Activated CD8-positive, alpha-beta memory T cell treated with anti-CD3 and anti-CD28 coated beads, Interleukin-2, amount 10 ng/mL, durations not matched to agents 7 days and 5 days (primary cell): ENCODE measurements at places on chromosomes 11 and 22. TPM values are rescaled to one million over a fixed set of nuclear protein-coding genes. Genes with fewer than 3 reads are reported as not detected.

Gene CALCA
- not detected for total RNA-seq

Gene OSM
- total RNA-seq: 122 TPM

Gene KDM2A
- total RNA-seq: 93.6 TPM

Gene FXYD6
- total RNA-seq: 0.12 TPM

Gene HEPN1
- not detected for total RNA-seq

Gene DAGLA
- not detected for total RNA-seq

Gene CRYBB2
- total RNA-seq: not detected

Gene PRG3
- not detected for total RNA-seq

Gene ABCG4
- total RNA-seq: not detected

Gene PRR33
- total RNA-seq: not detected
